NCI-H146 (cell line): ENCODE measurements at places on chromosomes 13 and 19.

DNA sequence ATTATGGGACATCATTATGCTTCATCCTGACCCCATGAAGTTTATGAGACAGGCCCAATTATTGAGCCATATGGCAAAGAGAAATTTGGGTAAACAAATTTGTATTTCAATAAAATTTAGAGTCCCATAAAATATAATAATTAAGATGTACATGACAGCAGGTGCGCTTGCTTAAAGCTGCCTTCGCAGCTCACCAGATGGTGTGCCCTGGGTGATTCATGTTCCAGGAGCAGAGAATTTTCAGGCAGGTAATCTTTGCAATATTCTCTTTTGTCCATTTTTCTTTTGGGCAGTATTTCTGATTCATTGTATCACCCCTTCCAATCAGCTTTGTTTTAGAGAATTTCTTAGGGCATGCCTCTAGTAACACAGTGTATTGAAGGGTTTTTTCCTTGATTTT is 39.5 kb upstream of the WASF3 start:
- DNase-seq = no peak

- DNase-seq = peak; percentile 90
Observed at GRCh38 chr13:46552889-46553520, at the start of gene LRCH1. TSS of gene LRCH1 (plus strand) at chr13:46553170. CDS start at chr13:46553397, 227 bp downstream.

DNA sequence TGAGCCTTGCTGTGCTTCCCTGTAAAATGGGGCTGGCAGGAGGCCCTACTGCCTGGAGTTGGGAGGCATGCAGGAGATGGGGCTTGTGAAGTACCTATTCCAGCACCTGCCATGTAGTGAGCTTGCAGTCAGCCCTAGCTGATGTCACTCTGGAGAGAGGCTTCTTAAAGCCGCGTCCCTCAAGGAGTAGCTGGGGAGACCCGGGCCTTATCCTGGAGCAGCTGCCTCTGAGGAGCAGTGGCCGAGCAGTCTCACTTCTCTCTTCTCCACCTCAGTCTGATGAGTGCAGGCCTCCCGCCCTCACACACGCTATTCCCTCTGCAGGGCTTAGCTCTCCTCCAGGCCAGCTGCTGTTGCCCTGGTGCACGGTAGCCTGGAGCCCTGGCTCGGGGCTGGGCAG is 18.0 kb downstream of the CLASRP start:
- DNase-seq = no peak

DNA sequence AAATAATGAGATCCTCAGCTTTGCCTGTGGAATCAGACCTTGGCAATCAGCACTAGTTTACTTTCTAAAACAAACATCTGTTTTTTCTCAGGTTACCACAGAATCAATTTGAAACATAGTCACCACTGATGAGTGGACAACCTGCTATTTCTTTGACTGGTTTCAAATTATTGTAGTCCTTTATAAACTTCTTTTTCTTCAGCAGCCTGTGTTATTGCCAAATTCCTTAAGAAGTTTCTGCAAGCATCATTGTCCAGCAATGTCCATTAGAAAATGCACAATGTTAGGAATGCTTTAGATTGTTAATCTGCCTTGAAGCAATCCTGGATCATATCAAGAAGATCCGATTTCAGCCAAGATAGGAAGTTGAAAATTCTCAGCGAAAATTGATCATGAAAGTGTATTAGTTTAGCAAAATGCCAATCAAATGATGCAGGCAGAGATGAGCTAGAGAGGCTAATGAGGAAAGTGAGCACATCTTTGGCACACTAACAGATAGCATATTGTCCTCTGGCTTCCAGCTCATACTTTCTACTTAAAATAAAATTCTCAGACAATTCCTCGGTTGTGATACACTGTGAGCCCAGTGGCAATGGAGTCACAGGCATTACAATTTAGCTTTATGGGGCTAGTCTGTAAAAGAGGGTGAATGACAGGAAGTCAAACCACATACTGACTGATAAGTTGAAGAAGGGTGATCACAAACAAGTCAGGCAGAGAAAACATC is 270.6 kb downstream of the SLITRK6 start:
- peak; percentile 34 for DNase-seq

DNA sequence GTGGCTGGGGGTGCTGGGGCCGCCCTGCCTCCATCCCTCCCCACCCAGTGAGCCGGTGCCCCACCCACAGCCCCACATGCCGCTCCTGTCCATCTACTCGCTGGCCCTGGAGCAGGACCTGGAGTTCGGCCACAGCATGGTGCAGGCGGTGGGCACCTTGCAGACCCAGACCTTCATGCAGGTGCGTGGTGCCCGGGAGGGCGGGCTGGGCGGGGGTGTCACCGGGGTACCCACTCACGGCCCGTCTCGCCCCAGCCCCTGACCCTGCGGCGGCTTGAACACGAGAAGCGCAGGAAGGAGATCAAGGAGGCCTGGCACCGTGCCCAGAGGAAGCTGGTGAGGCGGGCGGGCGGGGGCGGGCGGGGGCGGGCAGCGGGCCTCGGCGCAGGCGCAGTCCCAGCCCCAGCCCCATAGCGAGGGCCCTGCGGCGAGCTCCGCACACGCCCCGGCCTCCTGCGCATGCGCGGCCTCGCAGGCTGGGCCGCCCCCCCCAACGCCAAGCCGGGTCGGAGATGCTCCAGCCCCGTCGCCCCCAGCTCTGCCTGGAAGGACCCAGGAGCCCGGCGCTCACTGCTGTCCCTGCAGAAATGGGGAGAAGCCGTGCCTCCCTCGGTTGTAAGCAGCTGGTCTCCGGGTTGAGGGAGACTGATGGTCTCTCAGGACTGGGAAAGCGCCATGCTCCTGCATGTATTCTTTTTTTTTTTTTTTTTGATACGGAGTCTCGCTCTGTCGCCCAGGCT is 7.7 kb downstream of the ARHGAP45 start:
- DNase-seq = peak; percentile 85

DNA sequence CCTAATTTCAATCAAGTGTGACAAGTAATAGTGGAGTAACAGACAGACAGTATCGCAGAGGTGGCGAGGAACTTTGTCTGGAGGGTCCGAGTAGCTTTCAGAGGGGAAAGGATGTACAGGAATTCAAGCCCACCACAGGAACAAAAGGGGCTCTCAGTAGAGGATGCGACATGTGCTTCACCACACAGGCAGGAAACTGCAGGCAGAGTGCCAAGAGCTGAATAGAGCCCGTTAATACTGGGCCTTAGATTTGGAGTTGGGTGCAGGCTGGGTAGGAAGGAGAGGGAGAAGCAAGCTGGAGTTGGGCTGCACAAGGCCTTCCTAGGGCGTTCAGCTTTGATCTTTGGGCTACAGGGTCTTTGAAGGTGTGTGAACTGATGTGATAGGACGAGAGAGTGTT is 1.2 kb downstream of the CCDC70 start:
- DNase-seq = no peak

GRCh38 chr19:4429771-4430171 is 27.3 kb downstream of the CHAF1A start:
- no peak for DNase-seq

GRCh38 chr19:13588957-13589833 is 82.9 kb upstream of the CACNA1A start:
- peak; percentile 29 for DNase-seq

DNA sequence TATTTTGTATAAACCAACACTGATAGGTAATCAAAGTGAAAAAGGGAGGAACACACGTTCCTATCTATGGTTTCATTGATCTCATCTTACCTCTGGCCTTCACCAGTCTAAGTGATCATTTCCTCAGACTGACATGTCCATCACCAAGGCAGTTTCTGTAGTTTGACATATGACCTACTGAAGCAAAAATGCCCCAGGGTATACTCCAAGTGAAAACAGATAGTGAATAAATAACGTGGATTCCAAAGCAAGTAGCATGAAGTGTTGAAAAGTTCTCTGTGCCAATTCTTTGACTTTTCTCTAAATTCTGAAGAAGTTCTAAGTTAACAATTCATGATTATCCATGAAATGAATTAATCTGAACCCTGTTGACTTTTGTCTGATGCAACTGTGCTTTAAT is 334.2 kb upstream of the SGCG start:
- DNase-seq = no peak

GRCh38 chr19:10104130-10104513 is 1.6 kb upstream of the ANGPTL6 start:
- no peak for DNase-seq

GRCh38 chr19:5145521-5146511 is 176.9 kb downstream of the KDM4B start:
- DNase-seq = no peak

- DNase-seq = no peak
Observed at GRCh38 chr19:31066385-31066784, 282.9 kb downstream of the TSHZ3 start.

GRCh38 chr13:114108141-114108761 is 24.2 kb downstream of the RASA3 start:
- no peak for DNase-seq

DNA sequence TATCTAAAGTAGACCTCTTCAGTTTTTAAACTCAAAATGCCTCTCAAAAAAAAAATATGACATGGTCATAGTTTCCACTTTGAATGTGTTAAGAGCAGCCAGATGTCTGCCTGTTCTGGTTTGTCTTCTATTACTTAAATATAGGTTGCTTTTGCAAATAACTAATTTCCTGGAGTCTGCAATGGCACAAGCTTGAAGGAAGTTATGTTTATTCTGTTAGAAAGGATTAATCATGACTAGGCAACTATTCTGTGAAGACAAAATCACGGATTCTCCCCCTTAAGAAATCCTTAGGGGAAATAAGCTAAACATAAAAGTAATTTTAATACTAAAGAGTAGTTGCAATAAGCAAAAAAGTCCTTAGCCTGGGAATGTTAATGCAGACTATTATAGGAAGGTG is 26.3 kb downstream of the SKA3 start:
- no peak for DNase-seq

DNA sequence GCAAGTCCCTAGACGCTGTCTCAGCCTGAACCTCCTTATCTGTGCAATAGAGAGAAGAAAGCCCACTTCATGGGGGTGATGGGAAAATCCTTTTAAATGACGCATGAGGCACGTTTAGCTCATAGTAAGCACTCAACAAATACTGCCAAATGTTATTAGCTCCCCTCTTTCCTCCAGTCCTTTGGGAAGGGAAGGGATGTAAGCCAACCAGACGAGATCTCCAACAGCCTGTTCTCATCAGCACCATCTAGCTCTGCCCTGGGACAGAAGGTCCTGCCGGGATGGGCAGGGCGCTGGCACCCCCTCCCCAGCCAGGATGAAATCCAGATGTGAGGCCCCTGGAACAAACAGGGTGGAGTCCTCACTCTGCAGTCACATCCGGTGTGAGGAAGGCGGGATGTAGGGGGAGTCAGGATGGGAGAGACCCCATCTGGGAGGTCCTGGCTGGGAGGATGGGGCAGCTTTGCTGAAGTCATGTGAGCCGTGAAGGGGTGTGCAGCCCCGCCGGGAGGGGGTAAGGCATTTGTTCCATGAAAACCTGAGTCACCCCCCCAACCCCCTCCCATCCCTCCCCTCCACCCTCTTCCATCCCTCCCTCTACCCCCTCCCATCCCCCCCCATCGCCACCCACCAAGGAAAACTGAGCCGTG is 4.6 kb downstream of the S1PR2 start:
- no peak for DNase-seq

GRCh38 chr19:504616-505015 is 2.7 kb upstream of the TPGS1 start:
- DNase-seq = no peak

GRCh38 chr13:97246596-97247158 is 24.5 kb downstream of the MBNL2 start:
- no peak for DNase-seq

DNA sequence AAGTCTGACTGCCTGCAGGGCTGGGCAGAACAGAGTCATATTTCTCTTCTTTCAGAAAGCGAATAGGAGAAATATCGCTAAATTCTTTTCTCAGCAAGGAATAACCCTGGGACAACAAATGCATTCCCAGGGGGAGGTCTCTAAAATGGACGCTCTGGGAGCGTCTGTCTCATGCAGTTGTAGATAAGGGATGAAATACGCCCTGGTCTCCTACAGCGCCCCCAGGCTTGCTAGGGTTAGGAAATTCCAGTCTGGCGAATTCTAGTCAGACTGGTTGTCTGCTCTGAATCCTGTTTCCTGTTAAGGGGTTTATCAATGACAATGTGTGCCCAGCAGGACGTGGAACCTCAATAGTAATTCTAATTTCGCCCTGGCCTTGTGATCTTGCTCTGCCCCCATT is 1214.1 kb downstream of the DIAPH3 start:
- no peak for DNase-seq

- no peak for DNase-seq
Observed at GRCh38 chr13:86665842-86666241, 866.6 kb upstream of the SLITRK6 start.

DNA sequence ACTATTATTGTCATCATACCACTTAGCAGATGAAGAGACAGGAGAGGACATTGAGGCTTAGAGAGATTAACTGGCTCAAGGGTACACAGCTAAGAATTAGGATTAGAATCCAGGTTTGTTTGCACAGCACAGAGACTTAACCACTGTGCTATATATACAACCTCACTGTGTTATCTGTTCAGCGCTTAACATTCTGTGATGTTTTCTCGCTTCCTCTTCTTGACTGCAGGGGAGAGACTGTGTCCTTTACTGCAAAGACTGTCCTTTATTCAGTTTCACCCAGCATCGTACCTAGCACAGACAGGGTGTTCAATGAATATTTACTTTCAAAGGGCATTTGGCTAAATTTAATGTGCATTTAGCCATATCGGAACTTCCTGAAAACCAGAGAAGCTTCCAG is 54.9 kb upstream of the PCDH8 start:
- no peak for DNase-seq

GRCh38 chr19:35141837-35142605 is 1.0 kb upstream of the FXYD7 start:
- DNase-seq = no peak

DNA sequence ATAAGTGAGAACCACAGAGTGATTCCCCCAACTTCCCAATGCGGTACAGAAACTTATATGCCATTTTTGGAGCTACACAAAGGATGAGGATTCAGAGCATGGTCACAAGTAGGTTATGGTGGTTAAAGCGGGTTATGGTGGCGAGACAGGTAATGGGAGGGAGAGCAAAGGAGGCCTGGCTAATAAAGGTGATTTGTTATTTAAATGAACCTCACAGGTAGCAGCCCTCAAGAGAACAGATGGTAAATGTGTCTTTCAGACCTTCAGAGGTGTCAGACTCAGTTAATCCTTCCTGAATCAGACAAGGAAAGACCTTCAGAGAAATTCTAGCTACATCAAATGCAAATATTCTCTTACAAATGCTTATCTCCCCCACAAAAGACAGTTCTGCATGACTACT is 1971.4 kb downstream of the OLFM4 start:
- DNase-seq = no peak

DNA sequence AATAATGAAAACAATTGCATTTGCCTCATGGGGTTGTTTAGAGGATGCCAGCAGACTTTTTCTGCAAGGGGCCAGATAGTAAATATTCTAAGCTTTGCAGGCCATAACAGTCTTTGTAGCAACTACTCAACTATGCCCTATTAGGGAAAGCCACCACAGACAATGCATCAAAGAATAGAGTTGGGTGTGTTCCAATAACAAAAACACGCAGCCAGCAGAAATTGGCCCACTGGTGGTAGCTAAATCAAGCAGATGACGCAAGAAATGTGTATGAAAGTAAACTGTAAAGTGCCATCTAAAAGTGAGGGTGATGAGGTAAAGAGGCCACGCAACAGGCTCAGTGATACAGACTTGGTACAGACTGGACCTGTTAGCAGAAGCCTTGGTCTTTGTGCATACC is 75.2 kb upstream of the SIAH3 start:
- DNase-seq = no peak

GRCh38 chr13:34751492-34751891 is 190.6 kb upstream of the NBEA start:
- no peak for DNase-seq
